ENCODE measurements at places on chromosomes 7 and 10.

- DNase-seq = no peak
These were observed 242.2 kb downstream of the HGF start for GRCh38 chr7:81527651-81528050.

- DNase-seq = no peak
These were observed 398.8 kb upstream of the KLF6 start for GRCh38 chr10:4183761-4184261.

DNA sequence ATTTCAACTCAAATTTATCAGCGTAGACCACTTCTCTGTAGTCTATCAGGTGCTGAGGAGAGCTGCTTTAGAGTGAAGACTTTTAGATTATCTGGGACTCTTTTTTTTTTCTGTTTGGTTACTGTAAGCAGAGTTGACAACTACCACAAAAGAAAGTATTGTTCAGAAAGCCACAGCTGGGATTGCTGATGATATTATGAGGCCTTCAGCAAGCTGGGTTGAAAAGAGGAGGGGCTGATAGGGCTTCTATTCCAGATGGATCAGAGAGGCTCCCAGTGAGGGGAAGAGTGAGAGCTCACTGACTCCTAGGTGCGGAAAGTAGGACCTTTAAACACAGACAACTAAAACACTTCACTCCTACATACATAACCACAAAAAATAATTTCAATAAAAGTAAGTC, 188.5 kb upstream of the FERD3L start:
- DNase-seq = no peak

DNA sequence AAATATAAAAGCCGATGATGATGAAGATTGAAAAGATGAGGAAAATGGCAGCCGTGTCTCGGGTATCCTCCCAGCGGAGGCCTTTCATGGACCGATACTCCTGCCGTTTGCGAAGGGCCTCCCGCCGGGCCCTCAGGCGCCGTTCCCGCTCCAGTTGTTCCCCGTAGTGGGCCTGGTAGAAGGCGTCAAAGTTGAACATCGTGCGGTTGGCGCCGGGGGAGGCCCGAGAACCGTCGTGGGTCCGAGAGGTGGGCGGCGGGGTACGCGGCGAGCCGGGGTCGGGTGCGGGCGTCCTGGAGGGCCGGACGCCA, 553 bp downstream of the DNAJC30 start:
- no peak for DNase-seq

GRCh38 chr7:115227473-115228235, 305.8 kb downstream of the MDFIC start:
- DNase-seq = no peak

DNA sequence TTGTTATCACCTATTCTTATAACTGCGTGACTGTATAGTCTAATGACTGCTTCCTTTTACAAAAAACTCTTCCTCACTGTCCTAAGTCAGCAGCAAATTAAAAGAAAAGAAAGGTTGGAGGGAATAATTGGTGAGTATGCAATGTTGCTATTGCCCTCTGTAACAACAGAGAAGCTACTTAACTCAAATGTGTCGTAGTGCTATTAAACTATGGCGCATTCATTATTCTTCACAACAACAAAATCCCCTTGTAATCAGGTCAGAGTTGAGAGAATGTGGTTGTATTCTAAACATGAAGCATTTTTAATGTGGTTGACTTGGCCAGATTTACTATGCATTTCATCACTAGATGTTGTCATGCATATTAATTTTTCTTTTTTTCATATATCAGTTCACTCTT, 897.8 kb upstream of the PHF14 start:
- no peak for DNase-seq

DNA sequence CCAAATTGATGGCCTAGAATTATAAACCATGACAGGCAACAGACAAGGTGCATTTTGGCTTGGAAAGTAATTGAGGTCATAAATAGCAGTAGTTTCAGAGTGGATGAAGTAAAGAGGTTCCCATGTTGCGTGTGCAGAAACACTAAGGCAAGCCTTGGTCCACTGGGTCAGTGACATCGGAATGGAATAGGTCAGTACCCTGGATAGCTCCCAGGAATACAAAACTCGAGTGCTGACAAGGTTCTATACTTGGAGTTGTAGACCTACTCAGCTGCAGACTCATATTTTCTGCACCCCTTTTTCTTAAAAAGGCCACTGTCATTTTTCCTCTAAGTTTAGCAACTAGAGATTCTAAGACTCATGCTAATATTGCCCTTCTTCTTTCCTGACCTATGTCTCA, 132.8 kb downstream of the DYNC1I1 start:
- DNase-seq = no peak

GRCh38 chr7:139393621-139394211, 34.0 kb downstream of the LUC7L2 start:
- DNase-seq = no peak

DNA sequence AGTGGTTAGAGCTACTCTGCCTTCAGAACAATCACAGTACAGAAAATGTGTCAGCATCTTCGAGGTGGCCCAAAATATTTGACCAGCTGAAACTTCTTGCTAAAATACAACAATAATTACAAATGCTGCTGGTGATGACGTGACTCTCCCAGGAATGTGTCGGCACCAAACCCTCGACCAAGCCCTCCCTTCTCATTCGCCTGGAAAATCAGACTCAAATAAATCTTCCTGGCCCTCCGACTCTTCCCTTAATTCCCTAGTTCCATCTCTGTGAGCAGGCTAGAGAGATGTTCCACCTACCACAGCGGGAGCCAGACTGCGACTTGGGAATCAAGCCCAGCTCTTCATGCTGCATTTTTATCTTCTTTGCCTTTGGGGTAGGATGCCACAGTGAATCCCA, 4.1 kb downstream of the PRSS2 start:
- no peak for DNase-seq

DNA sequence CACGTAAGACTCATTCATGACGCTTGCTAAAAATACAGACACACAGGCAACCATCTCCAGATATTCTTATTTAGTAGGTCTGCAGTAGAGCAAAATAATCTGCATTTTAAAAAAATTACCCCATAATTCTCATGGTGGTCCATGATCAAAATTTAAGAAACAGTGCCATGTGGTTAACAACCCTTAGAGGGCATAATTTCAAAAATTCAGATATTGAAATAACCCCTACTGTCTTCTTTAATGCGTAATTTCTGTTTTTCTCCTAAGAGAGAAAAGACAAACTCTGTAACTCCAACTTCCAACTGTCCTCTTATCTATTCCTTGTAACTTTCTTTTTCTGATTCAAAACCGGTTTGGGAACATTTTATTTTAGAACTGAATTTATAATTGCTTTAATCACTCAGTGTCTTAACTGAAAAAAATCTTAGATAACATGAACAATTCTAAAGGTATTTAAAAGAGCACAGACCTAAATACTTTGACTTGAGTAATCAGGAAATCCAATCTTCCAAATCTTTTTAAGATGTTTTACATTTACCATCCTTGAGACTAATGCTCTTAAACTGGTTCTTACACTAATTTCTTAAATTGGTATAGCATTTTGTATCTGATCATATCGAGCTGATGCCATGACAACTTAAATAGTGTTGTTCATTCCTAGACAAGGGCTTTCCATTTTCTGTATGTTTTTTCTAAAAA, 148.0 kb downstream of the GALNT11 start:
- DNase-seq = no peak

GRCh38 chr7:22129819-22130580, 184.3 kb upstream of the CDCA7L start:
- DNase-seq = no peak

DNA sequence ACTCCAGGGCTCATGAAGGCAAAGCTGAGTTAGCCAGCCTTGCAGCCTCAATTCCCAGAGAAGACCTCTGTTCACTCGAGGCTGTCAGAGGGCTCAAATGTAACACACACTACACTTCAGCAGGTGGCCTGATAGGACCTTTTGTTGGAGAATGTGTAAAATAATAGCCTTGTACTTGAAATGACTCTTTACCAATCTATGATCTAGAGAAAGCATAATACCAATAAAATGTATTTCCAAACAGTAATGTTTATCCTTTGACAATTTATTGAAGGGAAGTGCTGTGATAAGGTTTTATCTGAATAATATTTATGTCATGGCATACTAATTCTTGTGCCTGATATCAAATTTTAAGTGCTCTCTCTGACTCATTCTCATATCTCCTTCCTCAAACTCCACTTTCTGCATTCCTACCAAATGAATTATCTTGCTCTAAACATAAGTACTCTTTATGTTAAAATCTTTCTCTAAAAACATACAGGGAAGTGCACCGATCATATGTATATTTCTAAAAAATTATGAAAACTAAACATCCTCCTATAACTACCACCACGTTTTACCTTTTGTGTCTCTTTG, 20.9 kb downstream of the CYP3A7 start:
- no peak for DNase-seq

DNA sequence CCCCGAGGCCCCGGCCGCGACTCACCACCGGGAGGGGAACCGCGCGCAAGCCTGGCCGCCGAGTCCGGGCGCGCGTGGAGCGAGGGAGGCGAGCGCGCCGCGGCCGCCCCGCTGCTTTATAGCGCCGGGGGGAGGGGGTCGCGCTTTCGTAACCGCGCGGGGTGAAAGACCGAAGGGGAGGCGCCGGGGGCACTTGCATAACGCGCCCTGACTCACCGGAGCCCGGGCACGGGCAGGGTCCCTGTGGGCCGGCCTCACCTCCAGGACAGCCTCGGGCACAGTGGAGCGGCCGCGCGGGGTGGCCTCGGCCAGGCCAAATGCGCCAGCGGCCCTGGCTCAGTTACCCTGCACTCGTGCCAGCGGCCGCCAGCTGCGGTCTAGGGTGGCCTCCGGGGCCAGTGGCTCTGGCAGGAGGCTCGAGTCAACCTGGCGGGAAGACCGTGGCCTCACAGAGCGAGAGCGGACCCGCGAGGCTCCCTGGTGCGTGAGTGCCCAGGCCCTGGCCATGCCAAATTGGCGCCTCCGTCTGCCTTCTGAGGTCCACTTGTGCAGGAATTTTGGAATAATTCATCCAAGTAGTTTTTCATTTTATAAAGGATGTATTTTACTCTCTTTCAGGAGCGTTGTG, at the start of gene RBP4:
RBP4 (minus strand) TSS at position 90 of the 628 bp plus-strand sequence. CDS start 207 bp downstream, outside the sequence.
- DNase-seq = no peak

GRCh38 chr7:70565721-70566370, 566.1 kb upstream of the GALNT17 start:
- no peak for DNase-seq

DNA sequence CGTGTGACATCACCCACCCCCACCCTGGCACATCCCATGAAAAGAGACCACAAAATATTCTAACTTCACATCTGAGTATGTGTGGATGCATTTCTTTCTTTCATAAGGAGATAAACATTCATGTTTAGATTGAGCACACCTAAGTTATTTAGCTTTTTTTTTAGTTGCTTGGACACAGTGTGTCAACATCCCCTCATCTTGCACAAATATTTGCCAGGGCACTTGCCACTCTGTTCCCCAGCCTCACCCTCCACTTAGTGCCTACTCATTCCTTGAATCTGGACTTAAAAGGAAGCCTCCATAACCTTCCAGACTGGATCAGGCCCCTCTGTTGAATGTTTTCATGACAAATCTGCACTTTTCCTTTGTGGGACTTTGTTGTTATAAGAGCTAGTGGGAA, 338.9 kb upstream of the IGFBP3 start:
- DNase-seq = no peak

DNA sequence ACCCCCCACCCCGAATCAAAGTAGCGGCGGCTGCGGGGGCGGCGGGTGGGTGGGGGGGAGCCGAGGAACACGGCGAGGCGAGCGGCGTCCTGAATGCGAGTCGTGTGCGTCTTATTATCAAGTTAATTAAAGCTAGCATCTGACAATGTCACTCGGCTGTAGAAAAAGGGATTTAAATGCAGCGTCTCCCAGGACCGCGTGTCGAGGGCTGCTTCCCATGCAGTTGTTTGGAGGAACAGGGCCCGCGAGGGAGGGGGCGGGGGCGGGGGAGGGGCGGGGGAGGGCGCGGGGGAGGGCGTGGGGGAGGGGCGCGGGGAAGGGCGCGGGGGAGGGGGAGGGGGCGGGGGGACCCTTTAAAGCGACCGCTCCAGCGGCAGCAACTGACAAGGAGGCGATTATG, 2.7 kb upstream of the UNCX start:
- DNase-seq = no peak

GRCh38 chr10:44983066-44983894, 4.7 kb upstream of the DEPP1 start:
- DNase-seq = no peak

GRCh38 chr7:105796365-105796764, 80.0 kb downstream of the ATXN7L1 start:
- no peak for DNase-seq

DNA sequence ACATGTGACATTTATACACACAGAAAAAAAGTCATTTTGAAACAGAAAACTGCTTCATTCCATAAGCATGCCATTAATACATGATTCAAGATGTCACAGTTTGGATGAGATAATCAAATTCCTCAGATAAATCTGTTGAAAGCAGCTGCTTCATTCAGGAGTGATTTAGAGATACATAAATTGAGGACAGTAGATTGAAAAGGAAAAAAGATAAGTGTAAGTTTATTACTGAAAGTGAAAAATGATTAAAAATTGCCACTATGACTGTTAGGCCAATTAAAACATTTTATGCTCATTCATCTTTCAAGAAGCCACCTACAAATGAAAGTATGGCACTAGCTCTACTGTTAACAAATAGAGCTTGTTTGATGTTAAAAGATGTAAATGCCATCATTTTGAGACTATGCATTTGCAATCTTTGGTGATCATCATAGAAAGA, 136.9 kb upstream of the CDK6 start:
- no peak for DNase-seq

GRCh38 chr7:99125505-99125865, 18.4 kb downstream of the SMURF1 start:
- DNase-seq = no peak
